Left kidney (tissue), 8 donors: ENCODE measurements at places on chromosomes 16 and 17.

DNA sequence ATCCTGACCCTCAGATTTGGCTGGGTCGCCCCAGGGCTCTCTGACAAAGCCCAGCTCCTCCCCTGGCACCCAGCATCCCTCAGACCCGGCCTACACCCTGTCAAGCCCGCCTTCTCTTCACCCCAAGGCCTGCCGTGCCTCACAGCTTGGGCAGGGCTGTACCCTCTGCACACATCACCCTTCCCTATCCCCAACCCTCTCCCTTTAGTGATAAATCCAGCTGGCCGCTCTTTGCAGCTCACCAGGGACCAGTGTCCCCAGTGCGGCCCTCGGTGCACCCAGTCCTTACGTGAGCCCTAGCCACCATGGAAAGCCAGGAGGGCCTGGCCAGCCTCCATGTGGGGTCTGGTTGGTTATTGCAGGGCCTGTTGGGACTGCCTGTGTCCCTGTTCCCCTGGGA is 74.5 kb downstream of the RAI1 start:
- no peak for DNase-seq

- DNase-seq, result no peak
Observed at GRCh38 chr17:4150096-4150495, 7.1 kb downstream of the CYB5D2 start.

DNA sequence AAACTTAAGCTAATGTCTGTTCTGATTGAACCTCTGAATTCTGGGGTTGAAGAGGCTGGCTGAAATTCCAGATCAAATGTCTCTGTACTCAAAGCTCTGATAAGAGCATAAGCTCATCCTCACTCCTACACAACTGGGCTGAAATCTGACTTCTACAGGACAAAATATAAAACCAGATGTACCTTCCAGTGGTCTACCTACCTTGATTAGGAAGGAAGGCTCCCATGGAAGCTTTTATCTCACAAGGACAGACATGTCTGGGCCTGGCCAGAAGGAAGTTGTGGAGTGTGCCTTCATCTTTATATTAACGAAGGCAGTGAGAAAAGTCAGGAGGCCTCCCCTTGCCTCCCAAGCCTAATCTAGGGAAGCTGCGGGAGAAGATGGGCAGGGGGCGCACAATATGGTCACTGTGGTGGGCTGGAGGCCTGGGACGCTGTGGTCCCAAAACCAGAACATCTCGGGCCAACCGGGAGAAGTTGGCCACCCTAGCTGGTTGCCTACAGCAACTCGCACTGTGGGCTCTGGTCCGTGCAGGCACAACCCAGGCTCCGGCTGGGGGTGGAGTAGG is 55.6 kb upstream of the LRRC37A3 start:
- DNase-seq, result no peak

DNA sequence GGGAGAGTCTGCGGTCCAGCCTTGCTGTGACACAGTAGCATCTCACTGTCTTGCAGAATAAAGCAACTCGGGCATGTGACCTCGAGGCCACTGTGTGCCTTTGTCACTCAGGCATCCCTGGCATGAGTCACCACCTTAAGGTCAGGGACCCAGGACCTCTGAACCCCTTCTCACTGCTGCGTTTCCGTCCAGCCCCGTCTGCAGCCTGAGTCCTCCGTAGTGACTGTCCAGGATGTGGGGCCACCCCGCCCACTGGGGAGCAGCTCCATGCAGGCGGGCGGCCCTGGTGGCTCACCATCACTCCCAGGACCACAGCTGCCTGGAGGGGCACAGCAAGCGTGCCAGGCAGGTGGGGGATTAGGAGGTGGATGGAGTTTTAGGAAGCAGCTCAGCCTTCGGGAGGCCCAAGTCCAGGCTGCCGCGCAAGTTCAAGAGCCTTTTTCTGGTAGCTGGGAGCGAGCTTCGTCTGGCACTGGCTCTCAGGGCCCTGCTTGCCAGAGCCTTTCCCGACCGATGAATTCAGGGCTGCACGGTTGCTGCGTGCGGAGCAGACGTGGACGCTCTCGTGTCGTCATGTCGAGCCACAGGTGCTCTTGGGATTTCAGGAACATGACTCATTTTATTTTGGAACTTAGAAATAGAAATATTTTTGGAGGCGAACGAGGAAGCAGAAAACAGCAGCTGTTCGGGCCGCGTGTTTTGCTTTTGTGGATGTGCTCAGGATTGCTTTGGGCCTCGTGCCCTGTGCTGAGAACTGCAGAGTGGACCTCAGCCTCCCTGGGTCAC is 16.8 kb downstream of the KCTD5 start:
- no peak for DNase-seq

DNA sequence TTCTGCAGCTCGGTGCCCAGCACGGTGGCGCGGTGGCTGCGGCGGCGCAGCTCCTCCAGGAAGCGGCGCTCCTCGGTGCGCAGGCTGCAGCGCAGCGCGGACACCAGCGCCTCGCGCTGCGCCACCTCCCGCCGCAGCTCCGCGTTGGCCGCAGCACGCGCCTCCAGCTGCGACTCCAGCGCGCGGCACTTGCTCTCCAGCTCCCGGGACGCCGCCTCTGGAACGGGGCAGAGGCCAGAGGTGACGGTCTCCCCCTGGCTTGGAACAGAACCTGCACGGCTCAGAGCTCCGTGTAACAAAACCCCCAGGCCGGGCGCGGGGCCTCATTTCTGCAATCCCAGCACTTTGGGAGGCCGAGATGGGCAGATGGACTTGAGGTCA is 13.2 kb upstream of the CLUH start:
- peak; percentile 27 for DNase-seq

- no peak for DNase-seq
Observed at GRCh38 chr17:3744014-3744413, 20.3 kb downstream of the HASPIN start.

DNA sequence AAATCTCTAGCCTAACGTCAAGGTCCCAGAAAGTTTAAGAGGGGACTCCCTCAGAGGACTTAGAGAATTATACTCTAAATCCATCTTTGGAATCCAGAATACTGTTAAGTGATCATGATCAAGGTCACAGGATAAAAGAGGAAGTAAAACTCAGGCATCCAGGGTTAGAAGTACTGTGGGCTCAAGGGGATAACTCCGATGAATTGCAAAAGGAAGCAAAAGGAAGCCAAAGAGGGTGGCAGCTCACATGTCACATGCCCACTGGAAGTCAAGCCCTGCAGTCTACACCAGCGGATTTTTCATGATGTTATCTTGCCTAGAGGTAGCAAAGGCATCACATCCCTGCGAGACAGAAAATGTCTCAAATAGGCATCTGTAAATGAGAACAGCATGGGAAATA is 3.8 kb downstream of the ZNF821 start:
- no peak for DNase-seq

DNA sequence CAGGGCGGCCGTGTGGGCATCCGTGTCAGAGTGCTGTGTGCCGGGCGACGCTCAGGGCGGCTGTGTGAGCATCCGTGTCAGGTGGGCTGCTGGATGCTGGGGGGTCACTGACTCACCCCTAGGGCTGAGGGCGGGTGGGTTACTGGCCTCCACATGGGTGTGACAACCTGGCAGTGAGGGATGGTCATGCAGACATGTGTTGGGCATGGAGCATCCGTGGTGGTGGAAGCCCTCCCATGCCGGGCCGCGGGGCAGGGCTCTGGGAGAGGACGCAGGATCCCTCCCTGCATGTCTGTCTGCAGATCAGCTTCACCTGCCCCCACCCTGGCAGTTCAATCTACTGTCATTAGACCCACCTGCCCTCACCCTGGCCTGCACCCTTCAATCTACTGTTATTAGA is 56.3 kb downstream of the METRNL start:
- DNase-seq, result no peak

DNA sequence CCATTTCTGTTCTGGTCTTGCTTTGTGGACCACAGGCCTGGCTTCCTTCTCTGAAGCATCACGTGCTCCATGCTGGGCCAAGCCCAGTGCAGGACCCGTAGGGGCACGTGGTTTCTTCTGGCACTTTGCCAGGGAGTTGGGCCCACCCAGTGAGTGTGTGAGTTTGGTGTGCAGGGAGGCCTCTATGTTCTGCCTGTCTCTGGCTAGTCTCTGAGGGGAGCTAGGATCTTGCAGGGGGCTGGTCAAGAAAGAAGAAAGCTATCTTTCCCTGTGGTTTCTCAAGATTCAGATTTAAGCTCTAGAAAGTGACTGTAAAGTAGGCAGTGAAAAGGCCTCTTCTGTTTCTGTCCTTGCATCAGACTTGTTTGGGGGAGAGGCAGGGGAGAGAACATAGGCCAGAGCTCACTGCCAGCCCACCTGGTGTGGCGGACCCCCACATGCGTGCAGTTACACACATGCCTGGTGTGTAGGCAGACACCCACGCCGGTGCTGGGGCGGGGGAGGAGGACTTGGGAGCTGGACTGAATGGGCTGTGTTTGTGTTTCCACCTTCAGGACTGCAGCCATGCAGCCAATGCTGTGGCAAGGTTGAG is 11.8 kb downstream of the LASP1 start:
- DNase-seq, result peak; percentile 75

- DNase-seq, result no peak
Observed at GRCh38 chr16:75491876-75492275, 3.4 kb downstream of the CHST6 start.

DNA sequence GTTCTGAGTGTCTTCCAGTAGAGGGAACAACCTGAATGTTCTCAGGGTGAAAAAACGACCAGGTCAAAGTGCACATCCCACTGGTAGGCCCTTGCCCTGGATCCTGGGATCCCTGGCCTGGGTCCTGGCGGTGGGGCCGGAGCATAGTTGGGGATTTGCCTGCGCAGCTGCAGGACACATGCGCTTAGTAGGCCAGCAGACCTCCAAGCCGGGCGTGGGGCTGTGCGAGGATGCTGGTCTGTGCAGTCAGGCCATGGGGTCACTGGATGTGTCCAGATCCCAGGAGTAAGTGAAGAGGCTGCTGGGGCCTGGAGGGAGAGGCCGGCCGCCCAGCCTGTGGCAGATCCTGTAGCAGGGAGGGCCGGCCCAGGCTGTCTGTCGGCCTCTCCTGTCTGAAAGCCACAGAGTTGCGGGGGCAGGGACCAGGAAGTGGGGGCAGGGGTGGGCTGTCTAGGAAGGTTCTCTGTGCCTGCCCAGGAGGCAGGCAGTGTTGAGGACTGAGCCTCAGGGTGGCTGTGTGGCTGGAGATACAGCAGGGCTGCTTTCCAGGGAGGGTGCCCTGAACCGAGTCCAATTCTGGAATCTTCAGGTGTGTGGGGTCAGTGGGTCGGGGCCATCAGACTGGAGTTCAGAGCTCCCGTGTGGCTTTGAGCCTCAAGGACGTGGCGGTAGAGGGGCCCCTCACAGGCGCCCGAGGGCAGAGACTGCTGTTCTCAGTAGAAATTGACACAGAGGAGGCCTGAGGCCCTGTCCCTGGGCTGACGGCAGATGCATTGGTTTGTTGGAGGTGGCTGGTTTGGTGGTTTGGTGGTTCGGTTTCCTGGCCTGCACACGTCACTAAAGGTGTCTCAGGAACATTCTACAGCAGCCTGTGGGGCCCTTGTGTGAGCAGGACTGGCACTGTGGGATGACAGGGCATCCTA is 17.2 kb upstream of the NUDT16L1 start:
- no peak for DNase-seq

DNA sequence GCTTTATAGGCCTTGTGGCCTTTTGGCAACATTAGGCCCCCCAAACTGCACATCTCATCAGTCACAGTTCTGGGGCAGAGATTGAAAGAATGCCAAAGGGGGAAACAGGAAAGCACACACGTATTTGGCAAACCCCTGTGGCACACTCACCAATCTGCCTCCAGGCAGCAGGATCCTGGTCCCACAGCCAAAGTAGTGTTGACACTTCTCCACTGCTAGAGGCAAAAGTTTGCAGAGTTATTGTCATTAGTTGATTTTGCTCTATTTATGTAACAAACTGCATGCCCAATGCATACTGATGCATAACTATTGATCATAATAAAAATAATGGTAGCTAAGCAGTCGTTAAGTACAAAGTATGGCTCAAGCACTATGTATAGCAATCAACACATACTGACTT is 45.1 kb downstream of the CCT6B start:
- no peak for DNase-seq

- DNase-seq, result no peak
Observed at GRCh38 chr17:12769981-12770380, 19.3 kb upstream of the ARHGAP44 start.

DNA sequence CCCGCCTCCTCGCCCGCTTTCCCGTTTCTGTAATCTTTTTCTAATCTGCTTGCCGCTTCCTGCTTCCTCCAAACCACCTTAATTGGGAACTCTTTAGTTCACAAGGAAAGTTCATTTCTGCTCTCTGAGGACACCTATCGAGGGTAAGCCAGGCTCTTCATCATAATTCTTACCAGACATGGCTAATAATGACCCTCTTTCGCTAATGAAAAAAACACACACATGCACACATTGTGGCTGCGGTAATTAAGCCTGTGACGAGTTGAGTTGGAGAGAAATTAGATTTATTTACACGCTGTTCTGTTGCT is 100.6 kb downstream of the ZNF423 start:
- no peak for DNase-seq

DNA sequence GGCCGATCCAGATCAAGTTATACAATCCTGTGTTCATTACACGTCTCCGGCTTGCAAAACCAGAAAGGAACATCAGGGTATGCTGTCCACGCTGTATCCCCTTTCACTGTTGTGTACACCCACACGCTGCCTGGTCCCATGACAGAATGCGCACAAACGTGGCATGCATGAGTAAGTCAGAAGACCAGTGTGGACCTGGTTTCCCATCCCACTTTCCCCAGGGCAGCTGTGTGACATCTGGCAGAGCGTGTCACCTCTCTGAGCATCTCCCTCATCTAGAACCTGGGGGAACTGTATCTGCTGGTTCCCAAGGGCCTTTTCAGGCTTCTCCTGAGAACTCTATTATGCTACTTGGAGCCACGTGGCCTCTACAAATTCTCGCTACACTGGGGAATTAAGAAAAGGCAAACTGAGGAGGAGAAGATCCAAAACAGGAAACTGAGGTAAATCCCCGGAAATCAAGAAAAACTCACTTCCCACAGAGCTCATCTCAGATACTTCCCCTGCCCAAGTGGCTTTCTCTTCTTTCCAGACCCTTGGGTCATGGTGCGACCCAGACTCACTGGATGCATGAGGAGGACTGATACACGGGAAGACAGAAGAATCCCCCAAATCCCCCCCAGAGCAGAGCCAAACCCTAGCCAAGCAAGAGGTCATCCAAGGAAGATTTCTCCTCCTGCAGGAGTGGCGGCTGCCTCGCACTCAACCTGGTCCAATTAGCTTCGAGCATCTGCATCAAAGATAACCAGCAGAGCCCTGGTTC is 139.3 kb downstream of the GAS7 start:
- no peak for DNase-seq

DNA sequence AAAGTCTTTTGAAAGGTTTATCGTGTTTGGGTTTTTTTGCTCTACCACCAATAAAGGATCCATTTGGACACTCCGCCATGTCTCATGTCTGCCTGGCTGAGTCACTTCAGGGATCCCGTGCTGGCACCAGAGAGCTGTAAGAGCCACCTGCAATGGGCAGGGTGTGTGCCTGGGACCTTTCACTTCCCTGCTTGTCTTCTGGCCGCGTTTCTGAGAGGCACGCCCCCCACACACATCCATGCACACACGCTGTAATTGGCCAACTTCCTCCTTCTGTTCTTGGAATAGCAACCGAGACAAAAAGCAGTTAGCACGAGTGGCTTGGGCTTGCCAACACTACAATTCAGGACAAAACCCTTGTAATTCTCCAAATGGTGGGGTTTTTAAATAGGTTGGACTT is 9.8 kb upstream of the SOST start:
- no peak for DNase-seq

- no peak for DNase-seq
Observed at GRCh38 chr17:9969301-9969935, 64.3 kb upstream of the RCVRN start.

- DNase-seq, result no peak
Observed at GRCh38 chr17:77728871-77729270, 229.6 kb upstream of the TNRC6C start.
